ENCODE measurements at places on chromosomes 7 and 10. TPM values are rescaled to one million over a fixed set of nuclear protein-coding genes. Genes with fewer than 3 reads are reported as not detected.

RSPH10B gene
- not detected for total RNA-seq

ST8SIA6 gene
- total RNA-seq = 4.2 TPM

DLX5 gene
- 0.89 TPM for total RNA-seq

UNCX gene
- total RNA-seq = not detected

ZNF786 gene
- total RNA-seq = 5.0 TPM

TSPAN15 gene
- total RNA-seq = 139 TPM

TFPI2 gene
- total RNA-seq = 0.61 TPM

COL17A1 gene
- total RNA-seq = 284 TPM

NANOS1 gene
- 0.43 TPM for total RNA-seq

C10orf95 gene
- total RNA-seq = 0.41 TPM

ADAM12 gene
- 0.20 TPM for total RNA-seq

GPR22 gene
- not detected for total RNA-seq

AKR1C1 gene
- 66.9 TPM for total RNA-seq

MRLN gene
- total RNA-seq = not detected

OR13A1 gene
- not detected for total RNA-seq

MYO3A gene
- 0.29 TPM for total RNA-seq

RSPH10B2 gene
- 0.32 TPM for total RNA-seq

PON2 gene
- total RNA-seq = 95.9 TPM

ZNF425 gene
- total RNA-seq = 4.2 TPM

GIMAP5 gene
- total RNA-seq = 10.3 TPM

PRSS37 gene
- total RNA-seq = not detected

NKX1-2 gene
- not detected for total RNA-seq

Data from mucosa of descending colon (tissue), 3 donors.